ENCODE measurements at places on chromosomes 12 and 14.
A peak's percentile ranks its signal among the peaks of the same experiment; 100 is the strongest.

GRCh38 chr12:29149691-29150281 is 708 bp downstream of the FAR2 start:
- DNase-seq: peak; percentile 9

DNA sequence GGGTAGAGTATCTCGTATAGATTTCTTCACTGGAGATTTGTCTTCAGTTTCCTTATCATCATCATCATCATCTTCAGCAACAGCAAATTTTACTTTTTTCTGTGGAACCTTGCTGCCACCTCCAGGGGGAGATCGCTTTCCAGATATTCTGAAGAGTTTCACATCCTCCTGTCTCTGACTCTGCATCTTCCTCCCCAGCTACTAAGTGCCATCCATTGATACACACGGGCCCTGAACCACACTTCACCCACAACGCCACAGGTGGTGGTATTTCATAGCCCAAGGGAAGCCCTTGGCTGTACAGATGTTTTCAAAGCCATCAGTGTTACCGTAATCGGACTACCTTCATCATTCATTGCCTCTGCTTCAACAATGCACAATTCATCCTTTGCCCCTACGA is 82.2 kb downstream of the PPP2R5C start:
- DNase-seq: no peak

DNA sequence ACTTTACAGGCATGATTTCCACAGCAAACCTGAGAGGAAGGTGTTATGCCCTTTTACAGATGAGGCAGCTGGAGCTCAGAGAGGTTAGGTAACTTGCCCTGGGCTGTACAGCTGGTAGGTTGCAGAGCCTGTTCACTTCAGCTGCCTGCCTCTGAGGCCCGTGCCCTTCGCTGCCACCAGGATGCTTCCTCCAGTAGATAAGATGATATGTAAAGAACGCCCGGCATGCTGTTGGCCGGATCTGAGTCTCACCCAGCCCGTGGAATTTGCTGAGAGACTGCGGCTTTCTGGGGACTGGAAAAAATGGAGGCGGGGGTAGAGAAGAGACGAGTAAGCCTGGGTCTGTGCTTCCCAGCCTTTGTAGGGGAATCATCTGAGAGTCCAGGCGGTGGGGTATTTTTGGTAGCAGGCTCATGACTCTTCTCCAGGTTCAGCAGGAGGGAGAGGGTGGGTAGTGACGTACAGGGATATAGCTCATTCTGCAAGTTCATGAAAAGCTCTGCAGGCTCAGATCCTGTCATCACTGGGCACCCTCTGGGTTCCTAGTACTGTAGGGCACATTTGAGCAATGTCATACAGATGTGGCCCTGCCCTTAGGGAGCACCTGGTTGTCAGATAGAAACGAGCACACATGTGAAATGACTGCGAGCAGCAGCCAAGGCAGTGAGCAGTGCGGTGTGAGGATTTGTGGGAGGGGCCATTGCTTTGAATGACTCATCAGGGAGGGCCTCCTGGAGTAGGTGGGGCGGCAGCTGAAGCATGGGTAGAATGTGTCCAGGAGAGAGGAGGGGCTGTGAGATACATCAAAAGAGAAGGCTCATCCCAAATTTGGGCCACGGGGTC is 159.4 kb downstream of the TSPAN9 start:
- no peak for DNase-seq

- no peak for DNase-seq
Measured at GRCh38 chr14:101039031-101039754, 135.7 kb upstream of the RTL1 start.

- no peak for DNase-seq
Measured at GRCh38 chr14:61221906-61222305, 59.2 kb downstream of the TMEM30B start.

GRCh38 chr12:43143278-43143677 is 408.7 kb downstream of the ADAMTS20 start:
- DNase-seq: no peak

DNA sequence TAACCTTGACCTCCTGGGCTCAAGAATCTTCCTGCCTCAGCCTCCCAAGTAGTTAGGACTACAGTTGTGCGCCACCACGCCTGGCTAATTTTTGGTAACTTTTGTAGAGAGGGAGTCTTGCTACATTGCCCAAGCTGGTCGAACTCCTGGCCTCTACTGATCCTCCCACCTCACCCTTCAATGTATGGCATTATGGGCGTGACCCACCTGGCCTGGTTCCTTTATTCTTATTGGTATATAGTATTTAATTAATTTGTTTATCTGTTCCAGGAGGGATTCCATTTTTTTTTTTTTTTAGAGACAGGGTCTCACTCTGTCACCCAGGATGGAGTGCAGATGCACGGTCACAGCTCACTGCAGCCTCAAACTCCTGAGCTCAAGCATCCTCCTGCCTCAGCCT is 40.9 kb upstream of the EAPP start:
- DNase-seq: no peak

- DNase-seq: no peak
Measured at GRCh38 chr12:28973491-28973890, 175.6 kb upstream of the FAR2 start.

- DNase-seq: no peak
Measured at GRCh38 chr12:4700621-4701026, 19.6 kb upstream of the GALNT8 start.

GRCh38 chr12:119727600-119728443 is 59.9 kb downstream of the PRKAB1 start:
- DNase-seq: no peak

GRCh38 chr14:101763941-101764709 is 2.6 kb downstream of the PPP2R5C start:
- no peak for DNase-seq

- no peak for DNase-seq
Measured at GRCh38 chr12:97308576-97309198, 153.9 kb upstream of the RMST start.

DNA sequence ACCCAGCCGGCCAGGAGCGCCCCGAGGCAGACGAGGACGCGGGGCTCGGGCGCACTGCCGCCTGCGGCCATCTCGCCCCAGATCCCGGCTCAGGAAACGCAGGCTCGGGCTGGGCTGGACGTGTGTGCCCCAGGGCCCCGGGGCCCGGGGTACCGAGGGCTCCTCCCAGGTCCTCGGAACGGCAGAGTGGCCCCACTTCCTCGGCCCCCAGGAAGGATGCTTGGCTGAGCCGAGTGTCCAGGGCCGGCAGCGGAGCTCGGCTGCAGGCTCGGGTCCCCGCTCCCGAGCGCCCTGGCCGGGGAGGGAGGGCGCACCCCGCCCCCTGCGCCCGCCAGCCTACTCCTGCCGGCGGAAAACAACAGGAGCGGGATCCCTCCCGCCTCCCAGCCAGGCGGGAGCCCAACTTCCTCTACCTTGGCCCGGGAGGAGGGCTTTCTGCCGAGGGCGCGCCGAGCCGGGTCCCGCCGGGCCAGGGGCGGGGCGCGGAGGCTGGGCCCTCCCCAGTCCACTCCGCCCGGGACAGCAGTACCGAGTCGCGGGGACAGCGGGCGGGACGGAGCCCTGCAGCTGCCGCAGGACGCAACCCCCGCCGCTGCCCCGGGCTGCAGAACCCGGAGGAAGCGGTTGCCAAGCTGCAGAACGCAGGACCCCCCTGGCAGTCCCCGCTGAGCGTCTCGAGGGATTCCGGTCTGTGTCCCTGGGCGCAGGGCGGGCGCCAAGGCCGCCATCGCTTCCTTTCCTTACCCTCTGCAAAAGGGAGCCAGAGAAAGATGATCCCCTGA is at the start of gene VSIG10:
Gene VSIG10 (minus strand): TSS at position 411 of the 782 bp plus-strand sequence. CDS start 340 bp downstream, at position 71.
- no peak for DNase-seq

DNA sequence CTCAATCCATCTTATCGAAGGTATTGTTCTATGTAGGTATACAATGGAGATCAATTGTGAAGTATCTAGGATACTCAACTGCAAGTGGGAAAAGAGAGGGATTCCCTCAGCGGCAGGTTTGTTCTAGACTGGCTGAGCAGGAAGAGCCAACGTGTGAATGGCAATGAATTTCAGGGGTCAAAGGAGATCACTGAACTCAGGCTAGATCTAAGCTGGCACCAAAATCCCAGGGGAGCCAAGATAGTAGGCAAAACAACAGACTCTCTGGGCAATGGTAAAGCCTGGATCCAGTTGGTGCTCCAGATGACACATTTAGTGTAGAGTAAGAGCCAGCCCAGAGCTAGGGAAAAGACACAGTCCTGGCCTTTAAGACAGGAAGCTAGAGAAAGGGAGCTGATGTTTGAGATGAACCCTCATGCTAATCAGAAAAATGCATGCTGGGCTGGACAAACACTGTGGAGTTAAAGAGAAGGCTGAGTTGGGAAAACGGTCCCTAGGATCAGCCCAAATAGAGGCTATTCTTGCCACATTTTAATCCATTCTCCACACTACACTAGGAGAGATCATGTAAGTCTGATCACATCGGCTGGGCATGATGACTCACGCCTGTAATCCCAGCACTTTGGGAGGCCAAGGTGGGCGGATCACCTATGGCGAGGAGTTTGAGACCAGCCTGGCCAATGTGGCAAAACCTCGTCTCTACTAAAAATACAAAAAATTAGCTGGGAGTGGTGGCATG is 45.6 kb downstream of the EFCAB11 start:
- no peak for DNase-seq

DNA sequence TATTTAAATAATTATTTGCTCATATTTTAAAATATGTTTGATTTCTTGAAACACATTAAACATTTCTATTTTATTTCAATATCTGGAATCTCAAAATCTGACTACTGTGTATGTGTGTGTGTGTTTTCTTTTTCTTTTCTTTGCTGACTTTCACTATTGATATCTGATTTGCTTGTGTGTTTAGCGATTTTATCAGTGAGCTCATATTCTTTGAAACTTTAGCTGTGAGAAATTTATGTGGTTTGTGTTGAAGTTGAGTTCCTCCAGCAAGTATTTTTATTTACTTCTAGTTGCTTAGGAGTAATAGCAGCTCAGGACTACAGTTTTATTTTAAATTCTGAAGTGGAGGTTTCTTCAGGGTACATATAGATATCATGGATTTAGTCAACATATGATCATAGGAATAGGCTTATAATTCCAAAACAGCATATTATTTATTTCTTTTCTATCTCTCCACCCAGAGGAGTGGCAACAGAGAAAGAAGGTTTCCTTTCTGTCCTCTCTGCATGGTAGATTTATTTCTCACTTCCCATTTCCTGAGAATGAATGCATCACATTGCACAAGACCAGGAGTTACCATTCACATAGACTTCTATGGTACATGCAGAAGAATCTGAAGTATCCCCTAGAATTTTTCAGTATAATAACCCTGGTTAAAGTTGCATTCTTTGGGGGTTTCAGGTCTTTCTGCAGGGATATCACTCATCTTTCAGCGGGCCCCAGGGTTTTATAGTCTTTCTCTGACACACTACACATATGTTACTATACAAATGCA is 60.5 kb downstream of the PTPRQ start:
- no peak for DNase-seq

GRCh38 chr12:130013771-130014484 is 110.1 kb upstream of the TMEM132D start:
- no peak for DNase-seq

DNA sequence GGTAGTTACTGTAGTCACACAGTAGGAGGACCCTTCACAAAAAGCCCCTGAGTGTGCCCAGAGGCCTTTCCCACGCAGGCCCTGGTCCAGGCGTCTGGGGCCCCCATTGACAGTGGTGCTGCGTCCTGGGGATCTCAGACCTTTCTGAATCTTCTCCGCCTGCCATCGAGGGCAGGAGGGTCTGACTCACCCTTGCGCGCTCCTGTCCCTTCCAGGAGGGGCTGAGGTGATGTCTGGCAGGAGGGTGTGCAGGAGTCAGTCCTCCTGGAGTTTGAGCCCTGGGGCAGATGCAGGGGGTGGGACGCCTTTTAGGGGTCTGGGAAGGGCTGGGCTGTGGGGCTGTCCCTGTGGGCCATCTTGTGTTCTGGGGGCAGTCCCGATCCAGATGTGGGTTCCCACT is 386.8 kb downstream of the TMEM121 start:
- no peak for DNase-seq

- no peak for DNase-seq
Measured at GRCh38 chr14:51006324-51006723, 62.0 kb upstream of the PYGL start.

DNA sequence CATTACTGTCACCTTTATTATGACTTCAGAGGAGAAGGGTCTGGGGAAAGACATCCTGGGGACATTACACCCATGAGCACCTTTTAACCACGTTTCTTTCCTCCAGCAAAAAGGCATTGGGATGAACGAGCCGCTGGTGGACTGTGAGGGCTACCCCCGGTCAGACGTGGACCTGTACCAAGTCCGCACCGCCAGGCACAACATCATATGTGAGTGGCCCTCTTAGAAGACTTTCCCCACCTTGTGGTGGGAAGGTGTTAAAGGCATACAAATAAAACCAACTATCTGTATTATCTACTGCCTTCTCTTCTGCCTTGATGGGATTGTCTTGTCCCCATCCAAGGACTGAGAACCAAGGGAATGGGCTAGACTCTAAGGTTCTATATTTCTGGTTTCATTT is 6.0 kb downstream of the PSMD9 start:
- no peak for DNase-seq

- DNase-seq: no peak
Measured at GRCh38 chr14:90720832-90721231, 95.4 kb downstream of the TTC7B start.

GRCh38 chr12:31578632-31579031 is 12.3 kb downstream of the DENND5B start:
- no peak for DNase-seq

DNA sequence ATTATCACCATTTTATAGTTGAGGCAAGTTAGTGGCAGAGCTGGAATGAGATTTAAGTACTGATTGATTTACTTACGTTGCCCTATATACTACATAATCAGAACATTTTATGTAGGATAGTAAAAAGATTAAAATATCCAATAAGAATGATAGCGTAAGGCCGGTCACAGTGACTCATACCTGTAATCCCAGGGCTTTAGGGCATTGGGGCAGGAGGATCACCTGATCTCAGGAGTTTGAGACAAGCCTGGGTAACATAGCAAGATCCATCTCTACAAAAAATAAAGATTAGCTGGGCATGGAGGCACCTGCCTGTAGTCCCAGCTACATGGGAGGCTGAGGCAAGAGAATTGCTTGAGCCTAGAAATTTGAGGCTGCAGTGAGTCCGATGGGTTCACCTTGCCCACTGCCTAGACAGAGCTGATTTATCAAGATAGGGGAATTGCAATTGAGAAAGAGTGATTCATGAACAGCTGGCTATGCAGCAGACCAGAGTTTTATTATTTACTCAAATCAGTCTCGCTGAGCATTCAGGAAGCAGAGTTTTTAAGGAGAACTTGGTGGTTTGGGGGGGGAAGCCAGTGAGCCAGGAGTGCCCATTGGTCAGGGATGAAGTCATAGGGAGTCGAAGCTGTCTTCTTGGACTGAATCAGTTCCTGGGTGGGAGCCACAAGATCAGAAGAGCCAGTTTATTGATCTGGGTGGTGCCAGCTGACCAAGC is 24.7 kb upstream of the SGPP1 start:
- DNase-seq: no peak

DNA sequence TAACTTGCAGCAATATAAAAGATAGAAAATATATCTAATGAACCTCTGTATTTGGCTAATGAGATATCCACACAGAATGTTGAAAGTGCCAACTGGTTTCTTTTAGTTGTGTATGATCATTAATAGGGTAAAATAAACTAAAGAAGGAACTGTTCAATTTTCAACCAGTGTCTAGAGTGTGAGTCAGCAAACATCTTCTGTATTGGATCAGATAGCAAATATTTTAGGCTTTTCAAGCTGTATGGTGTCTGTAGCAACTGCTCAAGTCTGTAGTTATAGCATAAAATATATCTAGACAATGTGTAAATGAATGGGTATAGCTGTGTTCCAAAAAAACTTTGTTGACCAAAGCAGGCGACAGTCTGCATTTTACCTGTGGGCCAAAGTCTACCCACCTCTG is 23.5 kb upstream of the NOVA1 start:
- DNase-seq: no peak

GRCh38 chr14:28344381-28344780 is 422.2 kb upstream of the FOXG1 start:
- DNase-seq: no peak

- DNase-seq: no peak
Measured at GRCh38 chr12:112711507-112711906, 80.0 kb upstream of the RPH3A start.
